CD4-positive, alpha-beta T cell treated with Interleukin-15 for 4 hours (primary cell): ENCODE measurements at places on chromosomes 5 and 9.

DNA sequence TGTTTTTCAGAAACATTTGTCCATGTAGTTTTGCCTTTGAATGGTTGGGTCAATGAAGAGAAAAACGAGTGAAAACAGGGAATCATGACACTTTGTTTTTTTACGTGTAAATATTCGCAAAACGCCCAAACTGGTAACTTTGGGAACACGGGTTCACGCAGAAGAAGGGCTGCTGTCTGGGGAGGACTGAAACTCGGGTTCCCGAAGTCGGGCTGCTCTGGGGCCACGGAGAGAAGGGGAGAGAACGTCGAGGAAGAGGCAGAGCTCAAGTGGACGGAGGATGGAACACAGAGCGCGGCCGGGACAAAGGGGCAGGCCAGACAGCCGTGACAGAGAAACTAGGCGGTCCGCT is 478 bp upstream of the SETD9 start:
- no peak for DNase-seq

GRCh38 chr5:177468329-177468684 is 5.1 kb downstream of the DBN1 start:
- DNase-seq: no peak

DNA sequence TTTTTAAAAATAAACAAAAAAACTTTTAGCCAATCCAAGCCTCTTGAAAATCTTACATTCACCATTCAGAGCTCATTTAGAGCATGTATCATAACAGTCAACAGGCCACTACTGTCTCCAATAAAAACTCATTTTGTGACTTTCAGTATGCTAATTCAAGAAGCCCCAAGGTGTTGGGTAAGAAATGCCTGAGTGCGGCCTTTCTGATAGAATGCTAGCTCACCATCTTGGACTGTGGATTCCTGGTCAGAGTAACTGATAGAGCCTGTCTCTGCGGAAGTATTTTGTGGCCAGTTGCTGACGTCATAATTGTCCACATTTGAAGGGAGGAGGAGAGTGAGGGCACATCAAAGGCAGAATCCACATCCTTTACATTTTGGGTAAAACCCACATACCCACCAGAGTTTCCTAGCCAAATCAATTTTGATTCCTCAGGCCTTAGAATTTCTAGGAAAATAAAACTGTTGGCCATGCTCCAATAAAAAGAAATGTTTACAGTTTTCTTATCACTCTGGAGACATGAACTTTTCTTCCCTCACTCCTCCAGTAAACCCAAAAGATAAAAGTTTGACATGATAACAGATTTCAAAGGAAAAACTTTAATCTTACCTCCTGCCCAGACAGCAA is 41.1 kb upstream of the ERCC6L2 start:
- no peak for DNase-seq

DNA sequence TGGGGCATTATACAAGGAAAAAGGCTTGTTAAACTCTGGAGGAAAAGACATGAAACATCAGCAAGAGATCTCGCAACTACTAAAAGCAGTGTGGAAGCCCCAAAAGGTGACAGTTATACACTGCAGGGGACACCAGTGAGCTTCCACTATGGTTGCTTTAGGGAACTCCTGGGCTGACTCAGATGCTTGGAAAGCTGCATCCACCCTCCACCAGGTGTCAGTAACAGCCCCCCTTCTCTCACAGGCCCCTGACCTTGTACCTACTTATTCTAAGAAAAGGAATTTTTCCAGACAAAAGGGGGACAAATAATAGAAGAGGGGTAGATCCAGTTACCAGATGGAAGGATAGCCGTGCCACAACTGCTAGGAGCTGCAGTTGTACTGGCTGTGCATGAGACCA is 154.4 kb upstream of the COX7C start:
- no peak for DNase-seq

DNA sequence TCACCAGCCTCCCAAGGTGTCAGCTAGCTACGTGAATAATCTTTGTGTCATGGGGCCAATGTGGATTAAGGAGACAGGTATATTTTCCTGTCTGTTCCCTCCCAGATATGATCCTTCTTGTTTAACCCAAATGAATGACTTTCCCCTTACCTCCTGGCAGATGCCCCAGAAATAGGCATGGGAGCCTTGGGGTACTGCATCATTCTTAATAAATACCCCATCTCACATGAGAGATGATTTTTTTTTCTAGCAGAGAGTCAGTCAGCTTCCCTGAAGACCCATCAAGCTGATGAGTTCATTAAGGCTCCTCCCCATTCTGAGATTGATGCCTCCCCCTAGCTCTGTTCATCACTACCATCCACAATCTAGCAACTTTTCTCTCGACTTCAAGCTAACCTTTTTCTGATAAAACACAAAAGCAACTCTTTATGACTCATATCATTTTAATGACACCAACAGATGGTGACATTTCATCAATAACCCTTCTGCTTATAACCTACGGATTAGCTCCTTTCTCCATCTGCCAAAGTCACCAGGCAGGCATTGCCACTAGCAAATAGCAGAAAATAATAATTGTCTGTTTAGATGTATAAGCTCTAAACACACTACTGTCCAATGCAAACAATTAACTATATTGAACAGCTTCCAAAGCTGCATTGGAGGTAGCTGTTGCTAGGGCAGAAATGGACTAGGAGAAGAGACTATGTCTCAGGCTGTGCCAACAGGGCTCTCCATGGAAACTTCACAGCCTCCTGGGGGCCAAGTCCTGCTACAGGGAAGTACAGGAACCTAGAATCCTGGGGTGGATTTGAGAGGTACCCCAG is 143.7 kb downstream of the ACER2 start:
- no peak for DNase-seq

DNA sequence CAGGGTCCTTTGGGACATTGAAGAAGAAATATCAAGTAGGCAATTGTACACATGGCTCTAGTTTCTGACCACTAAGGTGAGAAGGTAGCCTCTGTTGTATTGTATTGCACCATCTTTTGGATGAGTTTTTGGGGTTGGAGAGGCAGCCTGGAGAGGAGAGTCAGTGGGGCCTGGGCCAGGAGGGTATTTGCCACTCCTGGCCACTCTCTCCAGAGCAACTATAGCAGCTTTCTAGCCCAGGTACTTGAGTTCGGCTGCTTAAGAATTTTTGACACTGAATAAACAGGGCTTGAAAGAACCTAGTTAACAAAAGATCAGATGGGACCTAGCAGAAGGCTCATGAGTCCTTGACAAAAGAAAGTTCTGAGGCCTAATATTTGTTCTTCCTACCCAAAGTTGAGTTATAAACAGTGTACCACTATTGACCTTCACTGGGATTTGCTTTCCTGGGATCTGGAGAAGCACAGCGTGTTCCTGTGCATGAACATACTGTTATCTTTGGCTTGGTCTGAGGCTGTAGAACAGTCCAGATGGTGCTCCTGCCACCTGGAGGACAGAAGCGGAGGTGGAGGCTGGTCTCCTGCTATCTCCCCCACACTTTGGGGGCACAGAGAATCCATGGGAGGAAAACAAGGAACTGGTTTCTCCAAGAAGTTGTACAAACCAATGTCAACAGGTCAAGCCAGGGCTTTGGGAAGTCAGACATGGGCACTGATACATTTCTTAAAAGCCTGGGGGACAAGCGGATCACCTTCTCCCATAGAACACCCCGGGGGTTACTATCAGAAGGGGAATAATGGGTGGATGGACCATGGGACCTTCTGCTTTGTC is 110.4 kb upstream of the LIFR start:
- DNase-seq: no peak

DNA sequence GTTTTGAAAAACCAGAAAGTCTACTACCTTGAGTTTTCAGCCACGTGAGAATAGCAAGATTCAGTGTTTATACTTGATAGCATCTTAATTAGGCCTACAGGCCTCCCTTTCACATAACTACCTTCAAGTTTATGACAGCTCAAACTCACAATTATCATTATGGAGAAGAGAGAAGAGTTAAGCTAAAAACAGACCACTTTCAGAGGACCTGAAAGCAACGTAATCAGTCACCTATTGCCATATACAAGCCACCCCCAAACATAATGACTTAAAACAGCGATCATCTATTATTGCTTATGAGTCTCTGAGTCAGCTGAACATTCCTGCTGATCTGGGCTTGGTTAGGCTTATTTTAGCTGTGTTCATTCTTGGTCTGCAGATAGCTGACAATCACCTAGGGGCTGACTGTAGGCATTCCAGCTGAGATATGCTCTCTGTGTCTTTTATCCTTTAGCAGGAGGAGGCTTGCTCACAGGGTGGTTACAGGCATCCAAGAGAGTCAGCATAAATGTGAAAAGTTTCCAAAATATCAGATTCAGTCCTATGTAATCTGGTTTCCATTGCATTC is 130.9 kb downstream of the COX7C start:
- DNase-seq: no peak

DNA sequence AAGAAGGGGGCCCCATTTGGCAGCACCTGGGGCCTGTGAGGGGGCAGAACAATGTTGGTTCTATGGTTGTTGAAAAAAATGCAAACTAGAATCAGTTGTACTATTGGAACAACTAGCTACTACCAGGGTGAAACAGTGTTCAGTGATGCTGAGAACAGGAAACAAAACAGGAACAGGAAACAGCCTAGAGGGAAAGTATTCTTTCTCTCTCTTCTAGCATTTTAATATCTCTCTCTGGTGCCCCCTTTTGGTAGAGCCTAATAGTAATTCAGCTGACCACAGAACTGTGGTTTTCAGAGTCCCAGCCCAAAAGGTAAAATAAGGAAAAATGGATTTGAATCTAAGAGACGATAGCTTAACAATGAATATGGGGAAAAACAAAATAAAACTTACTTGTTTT is 138.0 kb upstream of the KCNN2 start:
- no peak for DNase-seq

DNA sequence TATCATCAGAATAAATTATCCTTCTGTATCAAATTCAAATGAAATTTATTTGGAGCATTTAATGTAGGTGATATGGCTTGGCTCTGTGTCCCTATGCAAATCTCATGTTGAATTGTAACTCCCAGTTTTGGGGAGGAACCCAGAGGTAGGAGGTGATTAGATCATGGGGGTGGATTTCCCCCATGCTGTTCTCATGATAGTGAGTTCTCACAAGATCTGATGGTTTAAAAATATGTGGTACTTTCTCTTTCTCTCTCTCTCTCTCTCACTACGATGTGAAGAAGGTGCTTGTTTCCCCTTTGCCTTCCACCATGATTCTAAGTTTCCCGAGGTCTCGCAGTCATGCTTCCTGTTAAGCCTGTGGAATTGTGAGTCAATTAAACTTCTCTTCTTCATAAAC is 678.4 kb upstream of the RGMB start:
- no peak for DNase-seq

DNA sequence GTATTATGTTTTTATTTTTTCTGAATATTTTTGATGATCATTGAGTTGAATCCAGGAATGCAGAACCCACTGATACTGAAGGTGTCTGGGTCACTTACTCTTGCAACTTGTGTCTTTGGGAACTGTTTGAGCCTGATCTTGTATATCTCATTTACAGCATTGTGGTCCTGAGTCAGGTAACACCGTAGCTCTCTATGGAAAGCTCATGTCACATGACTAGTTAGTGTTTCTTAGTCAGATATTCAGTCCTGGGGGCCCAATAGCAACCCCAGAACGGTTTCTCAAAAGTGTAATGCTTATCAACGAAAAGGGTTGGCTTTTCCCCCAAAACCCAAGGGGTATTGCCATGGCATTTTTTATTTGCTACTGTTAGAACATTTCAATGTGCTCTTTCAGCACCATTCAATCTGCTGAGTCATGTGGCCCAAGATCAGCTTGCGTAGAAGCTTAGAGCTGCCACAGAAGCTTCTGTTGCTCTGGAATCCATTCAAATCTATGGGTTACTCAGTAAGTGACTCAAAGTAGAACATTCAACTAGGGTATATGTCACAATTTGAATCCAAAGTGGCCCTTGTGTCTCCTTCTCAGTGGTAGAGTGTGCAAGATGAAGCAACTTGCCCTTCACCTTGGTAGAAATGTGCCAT is 12.1 kb upstream of the PTAR1 start:
- DNase-seq: no peak

- no peak for DNase-seq
Observed at GRCh38 chr9:114348261-114348905, 18.7 kb downstream of the ORM2 start.

- no peak for DNase-seq
Observed at GRCh38 chr5:116834796-116835515, 260.3 kb upstream of the SEMA6A start.

GRCh38 chr9:99726758-99727157 is 94.9 kb upstream of the NR4A3 start:
- no peak for DNase-seq

- DNase-seq: no peak
Observed at GRCh38 chr9:126522612-126523356, 90.9 kb upstream of the LMX1B start.

GRCh38 chr5:169545762-169546161 is 37.8 kb upstream of the SPDL1 start:
- DNase-seq: no peak

DNA sequence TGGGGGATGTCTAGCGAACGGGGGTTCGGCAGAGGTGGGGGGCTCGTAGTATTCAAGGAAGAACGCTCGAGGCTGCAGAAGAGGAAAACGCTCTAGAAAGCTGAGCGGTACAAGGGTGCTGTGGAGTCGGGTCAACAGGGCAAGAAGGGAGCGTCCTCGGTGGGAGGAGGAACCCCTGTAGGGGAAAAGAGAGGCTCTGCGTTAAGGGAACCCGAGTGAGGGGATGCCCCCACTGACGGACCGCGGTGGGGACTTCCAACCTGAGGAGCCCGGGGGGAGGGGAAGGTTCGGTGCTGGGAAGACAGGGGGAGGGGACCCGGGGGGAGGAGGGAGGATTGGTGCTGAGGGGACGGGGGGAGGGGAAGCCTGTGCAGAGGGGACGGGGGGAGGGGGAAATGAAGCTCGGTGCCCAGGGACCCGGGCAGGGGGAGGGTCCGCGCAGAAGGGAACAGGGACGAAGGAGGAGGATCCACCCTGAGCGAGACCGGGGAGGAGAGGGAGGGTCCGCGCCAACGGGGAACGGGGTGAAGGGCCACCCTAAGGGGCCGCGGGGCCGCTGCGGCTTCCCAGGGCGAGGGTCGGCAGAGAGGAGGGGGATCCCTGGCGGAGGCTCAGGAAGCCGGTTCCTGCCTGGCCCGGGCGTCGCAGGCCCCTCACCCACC is 621 bp downstream of the NR6A1 start:
- DNase-seq: no peak

GRCh38 chr9:5557606-5558587 is 47.6 kb downstream of the PDCD1LG2 start:
- peak; percentile 73 for DNase-seq

DNA sequence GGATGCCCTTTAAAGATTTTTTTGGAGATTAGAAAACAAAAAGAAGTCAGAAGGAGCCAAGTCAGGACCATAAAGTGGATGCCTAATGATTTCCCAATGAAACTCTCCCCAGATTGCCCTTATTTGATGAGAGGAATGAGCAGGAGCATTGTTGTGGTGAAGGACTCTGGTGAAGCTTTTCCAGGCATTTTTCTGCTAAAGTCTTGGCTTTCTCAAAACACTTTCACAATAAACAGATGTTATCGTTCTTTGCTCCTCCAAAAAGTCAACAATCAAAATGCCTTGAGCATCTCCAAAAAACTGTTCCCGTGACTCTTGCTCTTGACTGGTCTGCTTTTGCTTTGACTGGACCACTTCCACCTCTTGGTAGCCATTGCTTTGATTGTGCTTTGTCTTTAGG is 121.8 kb downstream of the CAAP1 start:
- no peak for DNase-seq
